Activated T-cell treated with anti-CD3 and anti-CD28 coated beads, Interleukin-2, amount 50 U/mL, for 72 hours (primary cell): ENCODE measurements at places on chromosomes 12 and 14. TPM values are rescaled to one million over a fixed set of nuclear protein-coding genes. Genes with fewer than 3 reads are reported as not detected.

PRMT5 gene
- 79.2 TPM for total RNA-seq

NOC4L gene
- total RNA-seq, result 19.4 TPM

RNASE7 gene
- total RNA-seq, result not detected

CDKN1B gene
- 67.2 TPM for total RNA-seq

AHNAK2 gene
- not detected for total RNA-seq

RNASE1 gene
- not detected for total RNA-seq
